ENCODE measurements at places on chromosomes 3 and 15. TPM values are rescaled to one million over a fixed set of nuclear protein-coding genes. Genes with fewer than 3 reads are reported as not detected.
A peak's percentile ranks its signal among the peaks of the same experiment; 100 is the strongest.

ABHD6 gene
- total RNA-seq: 5.1 TPM

GOLIM4 gene
- total RNA-seq: 22.1 TPM

NPRL2 gene
- 39.9 TPM for total RNA-seq

SLC28A2 gene
- not detected for total RNA-seq

PIGZ gene
- 5.4 TPM for total RNA-seq

CDAN1 gene
- 15.1 TPM for total RNA-seq

DISP2 gene
- 0.54 TPM for total RNA-seq

TMIE gene
- under 0.01 TPM for total RNA-seq

TRIM42 gene
- total RNA-seq: not detected

USP50 gene
- 0.27 TPM for total RNA-seq

STRC gene
- 0.54 TPM for total RNA-seq

GP9 gene
- 4.0 TPM for total RNA-seq

PLCL2 gene
- 21.5 TPM for total RNA-seq

TICRR gene
- 1.6 TPM for total RNA-seq

PRRT3 gene
- 8.1 TPM for total RNA-seq

DNA sequence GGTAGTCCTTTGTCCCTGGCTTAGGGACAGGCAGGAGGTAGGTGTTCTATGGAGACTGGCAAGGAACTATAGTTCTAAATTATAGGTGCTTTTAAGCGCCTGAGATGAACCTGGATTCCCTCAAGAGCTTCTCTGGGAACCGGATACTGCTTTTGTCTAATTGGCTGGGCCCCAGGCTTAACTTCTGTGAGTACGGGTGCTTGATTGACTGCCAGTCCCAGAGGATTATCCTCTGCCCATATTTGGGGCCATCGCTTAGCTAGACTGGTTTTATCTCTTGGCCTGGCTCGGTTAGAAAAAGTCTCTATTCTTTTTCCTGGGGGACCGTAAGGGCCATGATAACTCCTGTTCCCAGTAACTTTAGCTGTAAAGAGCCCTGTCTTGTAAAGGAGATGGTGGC lies 339.1 kb downstream of the KCNH8 start:
- no peak for DNase-seq

GRCh38 chr3:59372346-59372745 lies 322.5 kb upstream of the CFAP20DC start:
- DNase-seq: no peak

DNA sequence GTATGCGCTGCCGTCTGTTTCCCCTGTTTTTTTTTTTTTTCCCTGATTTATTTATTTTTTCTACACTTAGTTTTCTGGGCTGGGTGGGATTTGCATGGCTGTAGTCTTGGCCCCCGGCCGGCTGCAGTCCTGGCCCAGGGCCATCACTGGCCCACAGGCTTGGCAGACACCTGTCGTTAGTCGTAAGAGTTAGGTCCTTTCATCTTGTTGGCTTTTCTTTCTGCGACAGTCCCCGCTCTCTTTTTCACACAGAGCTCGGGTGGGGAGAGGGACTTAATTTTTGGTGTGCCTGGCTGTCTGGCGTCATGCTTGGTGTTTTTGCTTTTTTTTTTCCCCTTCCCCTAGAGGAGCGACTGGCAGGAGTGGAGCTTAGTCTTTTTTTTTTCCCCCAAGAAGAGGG lies 183.4 kb downstream of the KLF13 start:
- no peak for DNase-seq

GRCh38 chr3:146581951-146582467 lies 23.1 kb downstream of the PLSCR5 start:
- DNase-seq: peak; percentile 4

GRCh38 chr3:32454111-32454510 lies 48.5 kb downstream of the CMTM6 start:
- no peak for DNase-seq

DNA sequence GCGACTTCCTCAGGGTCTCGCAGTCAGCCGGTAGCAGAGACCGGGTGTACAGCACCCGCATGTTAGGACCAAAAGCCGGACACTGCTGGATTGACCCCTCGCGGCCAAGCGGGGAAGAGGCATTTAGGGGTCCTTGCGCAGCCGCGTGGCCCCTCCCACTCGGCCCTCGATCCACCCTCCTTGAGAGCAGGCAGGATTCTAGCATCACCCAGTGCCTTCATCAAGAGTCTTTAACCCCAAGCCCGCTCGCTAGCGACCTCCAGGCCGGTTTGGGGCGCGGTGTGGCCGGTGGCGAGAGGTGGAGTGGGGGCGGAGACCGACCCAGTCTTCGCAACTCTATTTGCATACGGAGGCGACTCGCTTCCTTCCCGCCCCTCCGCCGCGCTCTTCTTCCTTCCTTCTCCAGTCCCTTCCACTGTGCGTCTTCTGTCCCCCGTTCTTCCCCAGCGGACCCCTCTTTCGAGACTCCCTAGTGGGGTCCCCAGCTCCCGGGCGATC lies at the start of gene ST6GAL1:
ST6GAL1 (plus strand) TSS at position 384 of the 498 bp plus-strand sequence. CDS start 112,178 bp downstream, outside the sequence.
- peak; percentile 67 for DNase-seq

DNA sequence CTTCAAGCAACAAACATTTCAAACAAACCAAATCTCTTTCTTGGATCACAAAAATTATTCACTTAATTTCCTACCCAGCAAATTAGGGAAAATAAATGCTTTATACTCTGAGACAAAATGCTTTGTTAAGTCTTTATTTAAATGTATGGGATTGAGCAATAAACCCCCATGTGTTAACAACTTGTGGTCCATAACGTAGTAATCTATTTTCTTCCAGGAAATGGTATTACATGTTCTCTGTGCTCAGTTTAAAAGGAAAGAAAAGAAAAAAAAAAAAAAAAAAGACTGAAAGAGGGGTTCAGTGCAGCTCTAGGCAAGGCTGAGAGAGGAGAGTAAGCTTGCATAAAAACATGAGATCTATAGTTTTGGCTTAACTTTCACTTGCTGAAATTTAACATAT lies 102.3 kb downstream of the PIK3CB start:
- no peak for DNase-seq

DNA sequence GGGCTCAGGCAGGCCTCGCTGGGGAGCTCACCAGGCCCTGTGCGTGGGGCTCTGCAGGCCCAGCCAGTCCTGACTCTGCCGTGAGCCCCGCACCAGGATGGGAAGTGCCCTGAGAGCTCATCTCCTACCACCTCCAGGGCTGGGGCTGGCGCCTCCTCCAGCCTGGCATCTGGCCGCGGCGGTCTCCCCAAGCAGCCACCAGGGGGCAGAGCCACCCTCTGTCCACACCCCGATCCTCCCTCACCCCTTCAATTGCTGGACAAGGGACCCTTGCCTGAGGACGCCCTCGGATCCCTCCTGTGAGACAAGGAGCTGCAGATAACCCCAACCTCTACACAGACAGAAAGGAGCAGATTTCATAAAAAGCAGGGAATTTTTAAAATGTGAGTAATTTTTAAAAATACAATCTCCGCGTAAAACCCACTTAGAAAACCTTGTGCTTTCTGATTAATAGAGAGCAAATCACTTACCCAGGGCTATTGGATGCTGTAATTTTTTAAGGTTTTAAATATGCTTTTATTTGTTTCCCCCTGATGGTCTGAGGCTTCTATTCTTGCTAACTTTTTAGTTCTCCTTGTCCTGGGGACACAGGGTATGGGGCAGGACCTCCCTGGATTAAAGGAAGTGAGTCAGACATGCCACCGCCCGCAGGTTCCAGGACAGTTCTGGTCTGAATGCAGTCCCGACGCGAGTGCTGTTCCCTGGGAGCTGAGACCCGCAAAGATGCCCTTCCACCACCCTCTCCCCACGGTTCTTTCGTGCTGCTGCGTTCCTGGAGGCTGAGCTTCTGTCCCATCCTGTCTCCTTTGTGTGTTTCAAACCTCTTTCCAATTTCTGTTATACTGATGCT lies 52.3 kb upstream of the CHRNA7 start:
- peak; percentile 7 for DNase-seq

- no peak for DNase-seq
These were observed 869.4 kb downstream of the NAALADL2 start for GRCh38 chr3:175728566-175728965.

DNA sequence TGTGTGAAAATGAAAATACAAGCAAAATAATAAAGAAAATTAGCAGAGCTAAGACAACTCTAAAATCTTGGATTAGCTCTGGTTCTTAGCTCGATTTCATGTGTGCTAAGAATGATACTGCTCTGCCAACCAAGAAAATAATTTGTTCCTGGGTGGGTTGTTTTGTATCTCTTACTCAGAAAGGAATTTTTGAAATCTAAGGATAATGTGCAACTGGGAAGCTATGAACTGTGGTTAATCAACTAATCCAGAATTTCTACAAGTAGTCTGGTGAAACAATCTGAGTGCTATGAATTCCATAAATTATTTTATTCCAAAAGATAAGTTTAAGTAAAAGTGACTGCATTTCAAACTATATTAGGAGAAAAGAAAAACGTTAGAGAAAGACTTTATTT lies 92.0 kb downstream of the TFDP2 start:
- no peak for DNase-seq

DNA sequence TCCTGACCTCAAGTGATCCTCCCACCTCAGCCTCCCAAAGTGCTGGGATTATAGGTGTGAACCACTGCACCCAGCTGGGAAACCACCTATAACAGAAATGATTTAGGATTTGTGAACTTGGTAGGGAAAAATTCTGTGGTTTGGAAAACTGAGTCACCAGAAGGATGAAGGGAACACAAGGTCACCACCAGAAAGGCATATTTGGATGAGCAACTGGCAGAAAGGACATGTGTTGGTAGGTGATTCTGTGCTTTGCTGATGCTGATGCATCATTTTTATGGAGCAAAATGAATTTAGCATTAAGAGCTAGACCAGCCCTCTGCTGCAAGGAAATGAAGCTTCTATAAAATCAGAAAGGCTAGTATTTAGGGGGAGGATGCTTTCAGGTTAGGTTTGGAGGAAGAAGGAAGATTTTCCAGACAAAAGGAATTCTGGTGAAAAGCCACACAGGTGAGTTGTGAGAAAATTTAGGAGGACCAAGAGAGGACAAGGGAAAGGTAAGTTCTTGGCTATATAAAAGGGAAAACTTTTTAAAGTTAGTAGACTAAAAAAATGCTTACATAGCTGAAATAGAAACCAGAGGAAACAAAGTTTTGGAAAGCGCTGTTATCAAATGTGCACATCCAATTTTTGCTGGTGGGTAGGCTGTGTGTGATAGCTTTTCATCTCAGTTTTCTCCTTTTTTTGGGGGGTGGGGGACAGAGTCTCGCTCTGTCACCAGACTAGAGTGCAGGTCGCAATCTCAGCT lies 3.6 kb downstream of the PXK start:
- DNase-seq: no peak

GRCh38 chr3:150675587-150675986 lies 28.1 kb downstream of the ERICH6 start:
- DNase-seq: no peak

DNA sequence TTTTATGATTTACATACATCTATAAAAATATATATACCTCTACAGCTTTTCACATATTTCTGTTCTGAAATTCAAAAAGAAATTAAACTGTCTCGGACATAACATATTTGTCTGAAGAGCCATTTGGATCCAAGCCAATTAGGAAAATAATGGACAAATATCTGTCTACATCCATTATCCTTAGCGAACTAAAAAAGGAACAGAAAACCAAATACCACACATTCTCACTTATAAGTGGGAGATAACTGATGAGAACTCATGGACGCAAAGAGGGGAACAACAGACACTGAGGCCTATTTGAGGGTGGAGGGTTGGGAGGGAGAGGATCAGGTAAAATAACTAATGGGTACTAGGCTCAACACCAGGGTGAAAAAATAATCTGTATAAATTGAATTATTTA lies 829.4 kb upstream of the ALCAM start:
- DNase-seq: no peak

DNA sequence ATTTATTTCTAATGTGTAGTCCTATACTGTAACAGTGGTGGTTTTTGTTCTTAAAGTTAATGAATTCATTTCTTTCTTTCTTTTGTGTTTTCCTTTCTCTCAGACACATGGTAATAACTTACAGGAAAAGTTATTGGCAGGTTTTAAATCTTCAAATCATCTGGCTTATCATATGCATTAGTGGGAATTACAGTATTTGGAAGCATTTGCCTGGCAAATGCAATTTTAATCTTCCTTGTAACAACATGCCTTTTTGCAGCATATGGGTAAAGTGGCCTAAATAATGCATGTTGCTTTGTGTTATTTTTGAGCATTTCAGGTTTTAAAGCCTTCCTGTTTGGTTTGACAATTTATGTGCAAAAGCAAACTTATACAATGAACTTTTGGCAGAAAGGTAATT lies 66.8 kb downstream of the GALK2 start:
- DNase-seq: no peak

- no peak for DNase-seq
These were observed 156.0 kb downstream of the PDE8A start for GRCh38 chr15:85137489-85138168.

DNA sequence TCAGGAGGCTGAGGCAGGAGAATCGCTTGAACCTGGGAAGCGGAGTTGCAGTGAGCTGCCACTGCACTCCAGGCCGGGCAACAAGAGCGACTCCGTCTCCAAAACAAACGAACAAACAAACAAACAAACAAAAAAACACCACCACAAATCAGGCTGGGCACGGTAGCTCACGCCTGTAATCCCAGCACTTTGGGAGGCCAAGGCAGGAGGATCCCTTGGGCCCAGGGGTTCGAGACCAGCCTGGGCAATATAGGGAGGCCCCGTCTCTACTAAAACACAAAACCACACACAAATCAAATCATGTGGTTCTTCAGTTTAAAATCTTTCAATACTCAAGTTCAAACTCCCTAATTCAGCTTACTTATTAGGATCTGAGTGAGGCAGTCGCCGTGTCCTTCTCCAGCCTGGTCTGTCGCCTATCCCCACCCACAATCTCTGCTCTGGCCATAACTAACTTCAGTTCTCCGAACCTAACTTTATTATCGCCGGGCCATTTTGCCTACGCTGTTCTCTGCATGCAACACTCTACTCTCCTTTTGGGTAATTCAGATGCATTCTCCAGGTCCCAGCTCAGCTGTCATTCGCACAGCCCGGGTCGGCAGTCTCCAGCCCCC lies 660 bp upstream of the RTF1 start:
- no peak for DNase-seq

- DNase-seq: no peak
These were observed 15.9 kb downstream of the ABTB1 start for GRCh38 chr3:127688416-127689265.

GRCh38 chr3:36221975-36222374 lies 158.3 kb upstream of the STAC start:
- no peak for DNase-seq

- no peak for DNase-seq
These were observed 59.3 kb upstream of the OSTN start for GRCh38 chr3:191139736-191140135.

DNA sequence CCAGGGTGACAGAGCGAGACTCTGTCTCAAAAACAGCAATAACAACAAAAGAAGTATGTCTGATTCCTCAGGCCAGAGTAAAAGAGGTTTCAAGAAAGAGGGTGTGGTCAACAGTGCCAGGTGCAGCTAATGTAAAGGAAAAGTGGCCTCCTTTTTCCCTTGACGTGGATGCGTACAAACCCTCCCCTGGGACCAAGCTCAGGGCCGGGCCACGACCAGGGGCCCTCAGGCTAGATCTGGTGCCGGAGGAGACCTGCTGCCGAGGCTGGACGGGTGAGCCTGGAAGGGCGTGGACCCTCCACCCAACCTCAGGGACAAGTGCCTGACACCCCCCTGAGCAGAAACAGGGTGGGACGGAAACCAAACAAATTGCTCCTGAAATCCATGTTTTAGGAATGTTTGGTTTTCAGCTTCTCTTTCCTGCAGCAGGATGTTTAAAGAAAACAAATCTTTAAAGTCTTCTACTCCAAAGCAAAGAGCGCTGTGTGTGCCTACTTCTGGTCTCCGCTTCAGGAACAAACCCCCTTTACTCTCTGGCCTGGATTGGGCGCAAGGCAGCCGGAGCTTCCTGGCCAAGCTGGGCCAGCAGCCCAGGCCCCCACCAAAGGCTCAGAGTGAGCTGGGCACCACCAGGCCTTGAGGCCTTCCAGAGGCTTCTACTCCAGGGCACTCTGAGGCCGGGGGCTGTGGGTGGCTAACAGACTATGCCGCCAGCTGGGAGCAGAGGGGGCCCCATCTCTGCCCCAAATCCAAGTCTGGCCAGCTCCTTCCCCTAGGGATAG lies 21.4 kb downstream of the ZDHHC19 start:
- no peak for DNase-seq

All from hematopoietic multipotent progenitor cell (in vitro differentiated cells).